Bronchial epithelial cell (primary cell): ENCODE measurements at places on chromosomes 5 and 9. TPM values are rescaled to one million over a fixed set of nuclear protein-coding genes. Genes with fewer than 3 reads are reported as not detected.

The SCGB3A2 gene
- total RNA-seq = not detected in 2 replicates

The CD14 gene
- 2.3 and 3.2 TPM in 2 replicates for total RNA-seq

The SEMA6A gene
- total RNA-seq = 0.53 and 0.64 TPM in 2 replicates

The PCSK5 gene
- 4.2 and 5.2 TPM in 2 replicates for total RNA-seq

The NEUROG1 gene
- total RNA-seq = not detected in 2 replicates

DNA sequence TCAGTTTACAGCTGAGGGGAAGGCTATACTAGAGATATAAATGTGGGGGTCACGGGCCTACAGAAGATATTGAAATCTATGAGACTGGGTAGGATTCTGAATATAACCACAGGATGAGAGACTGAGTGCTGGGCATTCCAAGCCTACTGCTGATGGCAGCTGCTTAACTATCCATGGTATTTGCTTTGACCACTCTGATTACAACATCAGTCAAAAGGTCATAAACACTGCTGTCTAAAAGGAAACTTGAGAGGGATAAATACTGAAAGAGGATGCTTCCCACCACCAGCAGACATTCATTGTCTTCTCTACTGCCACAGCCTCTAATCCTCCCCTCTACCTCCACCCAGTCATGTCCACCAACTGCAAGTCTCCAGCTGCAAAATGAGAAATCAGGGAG, 3.8 kb downstream of the ZNF622 start:
- DNase-seq = no peak

DNA sequence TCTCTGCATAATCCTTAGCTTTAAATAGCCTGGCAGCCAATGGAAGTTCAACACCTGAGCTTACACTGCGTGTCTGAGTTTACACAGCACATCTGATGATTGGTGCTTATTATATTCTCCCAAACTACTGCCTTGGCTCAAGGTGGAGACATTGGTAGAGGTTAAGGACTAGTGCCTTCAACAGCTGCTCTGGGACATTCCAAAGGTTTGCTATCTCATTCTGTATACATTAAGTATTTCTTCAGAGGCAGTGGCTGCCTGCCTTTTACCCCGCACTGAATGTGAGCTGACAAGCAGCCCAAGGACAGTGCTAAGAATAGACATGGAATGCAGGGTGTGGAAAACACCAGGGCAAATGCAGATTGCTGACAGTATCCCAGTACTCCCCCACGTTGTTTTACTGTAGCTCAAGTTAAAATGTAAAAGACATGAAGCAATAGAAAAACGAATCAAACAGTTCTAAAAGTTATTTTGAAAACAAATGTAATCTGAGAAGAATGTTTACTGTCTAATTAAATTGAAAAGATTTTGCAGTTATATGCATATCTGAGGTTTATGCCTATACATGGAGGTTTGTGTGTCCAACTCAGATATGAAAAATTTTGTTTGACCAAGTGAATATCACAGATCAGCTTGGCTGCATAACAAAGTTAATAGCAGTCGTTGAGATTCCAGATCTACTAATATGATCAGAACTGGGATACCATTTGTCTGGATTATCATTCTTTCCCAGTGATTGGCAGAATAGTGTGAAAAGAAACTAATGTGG, 1.8 kb downstream of the HSPB3 start:
- peak; percentile 51 for DNase-seq

- no peak for DNase-seq
Measured at GRCh38 chr5:59597690-59598546, 295.6 kb downstream of the PDE4D start.

- no peak for DNase-seq
Measured at GRCh38 chr5:151476016-151476415, 28.6 kb downstream of the SLC36A1 start.

DNA sequence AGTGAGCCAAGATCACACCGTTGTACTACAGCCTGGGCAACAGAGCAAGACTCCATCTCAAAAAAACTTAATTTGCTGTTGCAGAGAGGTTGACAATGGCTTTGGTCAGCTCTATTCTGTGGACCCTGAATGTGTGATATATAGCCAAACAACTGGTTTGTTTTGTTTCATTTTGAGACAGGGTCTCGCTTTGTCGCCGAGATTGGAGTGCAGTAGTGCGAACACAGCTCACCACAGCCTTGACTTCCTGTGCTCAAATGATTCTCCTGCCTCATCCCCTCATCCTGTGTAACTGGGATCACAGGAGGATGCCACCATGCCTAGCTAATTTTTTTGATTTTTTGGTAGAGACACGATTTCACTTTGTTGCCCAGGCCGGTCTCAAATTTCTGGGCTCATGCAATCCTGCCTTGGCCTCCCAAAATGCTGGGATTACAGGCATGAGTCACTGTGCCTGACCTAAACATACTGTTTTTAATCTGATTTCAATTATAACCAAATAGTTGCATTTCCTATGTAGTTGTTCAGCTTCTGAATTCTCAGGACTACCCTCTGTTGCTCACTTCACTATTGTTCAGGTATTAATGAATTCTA, 9.8 kb downstream of the RNF183 start:
- no peak for DNase-seq

- no peak for DNase-seq
Measured at GRCh38 chr9:88803546-88804253, 187.6 kb upstream of the S1PR3 start.

DNA sequence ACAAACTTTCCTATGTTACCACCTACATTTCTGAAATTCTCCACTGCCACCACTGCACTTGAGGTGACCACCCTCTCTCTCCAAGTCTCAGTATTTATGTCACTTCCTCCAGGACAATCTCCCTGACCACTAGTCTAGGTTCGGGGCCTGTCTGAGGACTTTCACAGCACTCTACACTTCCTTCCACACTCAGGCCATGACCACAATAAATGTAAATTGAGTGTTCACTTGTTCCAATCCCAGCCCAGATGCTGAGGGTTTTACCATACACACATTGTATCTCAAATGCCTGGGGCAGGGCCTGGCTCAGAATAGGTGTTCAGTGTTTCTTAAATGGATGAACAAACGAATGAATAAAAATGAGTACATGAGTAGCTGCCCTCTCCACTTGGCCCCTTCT, 26.9 kb upstream of the CCNG1 start:
- no peak for DNase-seq

DNA sequence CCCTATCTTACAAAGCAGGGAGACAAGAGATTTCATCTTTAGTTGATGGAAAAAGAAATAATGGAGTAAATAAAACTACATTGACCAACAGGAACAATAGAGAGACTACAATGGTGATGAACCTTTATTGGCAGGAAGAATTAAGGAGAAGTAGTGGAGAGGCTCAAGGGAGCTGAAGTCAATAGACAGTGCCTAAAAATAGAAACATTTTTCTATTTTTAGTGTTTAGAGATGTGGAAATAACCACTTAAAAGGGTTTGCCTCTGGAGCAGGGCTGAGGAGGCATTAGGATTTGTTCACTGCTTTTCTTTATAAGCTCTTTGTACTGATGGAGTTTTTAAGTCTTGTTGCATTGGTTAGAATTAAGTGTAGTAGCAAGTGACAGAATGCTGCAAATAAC, 98.4 kb upstream of the ERCC6L2 start:
- no peak for DNase-seq

- DNase-seq = no peak
Measured at GRCh38 chr5:164256954-164257353, 751.5 kb downstream of the MAT2B start.

DNA sequence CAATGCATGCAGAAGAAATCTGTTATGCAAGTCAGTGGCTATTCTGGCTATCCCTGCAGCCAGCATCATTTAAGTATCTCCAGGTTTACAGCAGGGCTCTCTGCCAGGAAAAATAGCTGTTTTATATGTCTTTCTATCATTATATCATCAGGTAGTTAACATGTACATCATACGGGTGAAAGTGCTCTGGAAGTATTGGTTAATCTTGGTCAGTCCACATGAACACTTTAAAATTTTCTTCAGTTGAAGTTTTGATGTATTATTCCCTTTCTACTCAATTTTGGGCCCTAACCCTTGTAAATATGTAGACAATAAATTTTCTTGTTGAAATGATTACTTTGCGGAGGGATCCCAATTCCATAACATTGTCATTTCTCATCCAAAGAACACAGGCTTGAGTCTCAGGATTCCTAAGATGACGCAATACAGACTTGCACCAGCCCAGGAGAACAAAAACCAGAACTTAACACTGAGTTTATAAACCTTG, 67.5 kb downstream of the SEMA6A start:
- DNase-seq = no peak

DNA sequence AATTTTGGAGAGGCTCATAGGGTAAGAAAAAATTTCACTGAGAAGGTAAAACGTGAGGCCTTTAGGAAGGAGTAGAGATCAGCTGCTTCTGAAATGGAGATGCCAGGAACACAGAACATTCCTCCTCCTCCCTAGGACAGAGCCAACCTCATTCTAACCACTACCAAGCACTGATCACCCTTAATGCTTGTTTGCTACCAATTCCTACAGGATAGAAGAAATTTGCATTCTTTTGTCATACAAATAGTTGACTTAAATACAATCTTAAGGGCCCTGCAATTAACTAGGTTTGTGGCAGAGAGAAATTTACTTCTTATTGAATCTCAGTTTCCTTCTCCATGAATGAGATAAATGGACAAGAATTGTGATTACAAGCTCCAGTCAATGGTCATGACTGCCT, 780.2 kb upstream of the WWC1 start:
- no peak for DNase-seq

- no peak for DNase-seq
Measured at GRCh38 chr5:83964271-83964670, 243.6 kb upstream of the HAPLN1 start.

DNA sequence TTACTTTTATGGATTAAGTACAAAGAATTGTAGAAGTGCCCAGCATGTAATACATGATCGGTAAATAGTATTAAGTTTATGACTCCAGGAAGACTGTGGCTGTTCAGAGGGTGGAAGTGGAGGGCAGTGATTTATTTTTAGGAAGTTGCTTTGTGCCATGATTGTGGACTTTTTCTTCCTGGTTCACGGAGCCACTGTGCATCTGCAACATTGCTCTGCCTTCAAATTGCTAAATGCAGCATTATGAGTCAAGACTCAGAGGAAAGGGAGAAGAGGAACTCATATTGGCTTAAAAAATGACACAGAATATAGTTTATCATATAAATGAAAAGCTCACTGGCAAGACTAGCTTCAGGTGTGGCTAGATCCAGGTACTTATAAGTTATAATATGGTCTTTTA, 301.5 kb downstream of the KCTD16 start:
- no peak for DNase-seq

GRCh38 chr5:119681734-119682133, 52.4 kb downstream of the FAM170A start:
- no peak for DNase-seq
